ENCODE measurements at places on chromosomes 4 and X.

DNA sequence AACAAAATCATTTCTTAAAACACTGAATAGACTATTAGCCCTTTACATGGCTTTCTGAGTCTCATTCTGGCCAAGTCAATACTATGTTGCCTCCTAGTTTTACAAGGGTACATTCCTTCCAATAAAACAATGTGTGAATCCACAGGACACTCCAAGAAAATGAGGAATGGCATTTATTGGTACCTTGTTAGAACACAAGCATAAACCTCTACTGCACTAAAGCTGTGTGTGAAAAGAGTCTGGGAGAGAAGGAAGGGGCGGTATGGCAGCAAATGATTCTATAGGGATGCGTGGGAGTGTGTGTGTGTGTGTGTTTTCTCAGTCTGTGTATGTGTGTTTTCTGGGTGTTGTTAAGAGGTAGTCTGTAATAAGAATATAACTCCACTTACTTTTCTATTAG, 48.9 kb downstream of the CXCL1 start:
- no peak for DNase-seq

GRCh38 chr4:72375073-72375736, 193.8 kb downstream of the ADAMTS3 start:
- no peak for DNase-seq

DNA sequence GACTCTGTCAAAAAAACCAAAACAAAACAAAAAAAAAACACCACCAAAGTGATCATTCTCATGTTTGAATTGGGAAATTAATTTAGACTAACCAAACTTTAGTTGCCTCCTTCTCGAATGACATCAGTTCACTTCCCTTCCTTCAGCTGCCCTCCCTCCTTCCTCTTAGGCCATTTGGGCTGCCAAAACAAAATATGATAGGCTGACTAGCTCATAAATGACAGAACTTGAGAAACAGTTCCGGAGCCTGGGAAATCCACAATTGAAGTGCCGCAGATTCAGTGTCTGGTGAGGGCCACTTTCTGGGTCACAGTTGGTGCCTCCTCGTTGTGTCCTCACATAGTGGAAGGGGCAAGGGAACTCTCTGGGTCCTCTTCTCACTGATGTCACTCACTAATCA, 16.1 kb upstream of the WAS start:
- DNase-seq = no peak

GRCh38 chr4:3287271-3287971, 5.4 kb upstream of the RGS12 start:
- DNase-seq = no peak

GRCh38 chrX:42089031-42089430, 165.7 kb upstream of the CASK start:
- DNase-seq = no peak

DNA sequence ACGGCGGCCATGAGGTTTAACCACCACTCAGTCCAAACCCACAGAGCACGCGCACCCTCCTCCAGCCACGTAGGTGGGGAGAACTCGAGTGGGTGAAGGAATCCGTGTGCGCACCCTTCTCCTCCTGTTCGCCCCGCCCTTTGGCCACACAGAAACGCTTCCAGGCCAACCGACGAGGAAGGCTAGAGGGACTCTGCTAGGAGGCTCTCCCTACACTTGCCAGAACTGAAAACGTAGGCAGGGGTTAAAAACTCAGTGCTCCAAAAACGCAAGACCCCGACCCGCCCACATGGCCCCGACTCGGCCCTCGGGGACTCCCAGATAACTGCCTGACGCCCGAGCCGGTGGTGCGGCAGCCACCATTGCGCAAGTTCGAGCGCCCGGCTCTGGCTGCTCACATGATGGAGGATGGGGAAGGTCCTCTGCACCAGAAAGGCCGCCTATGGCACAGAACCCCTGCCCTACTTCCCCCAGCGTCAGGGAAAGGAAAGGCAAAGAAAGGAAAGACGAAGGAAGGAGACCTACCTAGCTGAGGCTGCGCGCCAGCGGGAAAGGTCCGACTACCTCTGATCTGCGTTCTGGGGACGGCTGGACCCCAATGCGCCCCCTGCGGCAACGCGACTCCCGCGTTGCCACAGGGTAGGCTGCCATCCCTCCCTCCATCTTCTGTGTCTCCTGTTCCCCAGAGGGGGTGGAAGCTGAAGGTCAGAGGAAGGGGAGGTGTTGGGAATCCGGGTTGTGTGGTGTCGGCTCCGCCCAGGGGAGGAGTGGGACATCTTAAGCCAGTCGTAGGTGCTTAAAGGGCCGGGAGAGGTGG, 201.9 kb upstream of the AGTR2 start:
- DNase-seq = no peak

GRCh38 chr4:4470208-4470607, 71.6 kb downstream of the STX18 start:
- DNase-seq = no peak

GRCh38 chr4:60923075-60923474, 277.1 kb upstream of the ADGRL3 start:
- no peak for DNase-seq

GRCh38 chrX:10206317-10206716, 49.5 kb downstream of the CLCN4 start:
- DNase-seq = no peak

GRCh38 chr4:57094832-57095223, 15.4 kb downstream of the IGFBP7 start:
- no peak for DNase-seq
